Suppressor macrophage treated with lipopolysaccharide for 4 hours (primary cell): ENCODE measurements at places on chromosomes 5 and 9.
A peak's percentile ranks its signal among the peaks of the same experiment; 100 is the strongest.

- no peak for DNase-seq
These were observed 222.0 kb downstream of the WDR70 start for GRCh38 chr5:37601163-37601562.

DNA sequence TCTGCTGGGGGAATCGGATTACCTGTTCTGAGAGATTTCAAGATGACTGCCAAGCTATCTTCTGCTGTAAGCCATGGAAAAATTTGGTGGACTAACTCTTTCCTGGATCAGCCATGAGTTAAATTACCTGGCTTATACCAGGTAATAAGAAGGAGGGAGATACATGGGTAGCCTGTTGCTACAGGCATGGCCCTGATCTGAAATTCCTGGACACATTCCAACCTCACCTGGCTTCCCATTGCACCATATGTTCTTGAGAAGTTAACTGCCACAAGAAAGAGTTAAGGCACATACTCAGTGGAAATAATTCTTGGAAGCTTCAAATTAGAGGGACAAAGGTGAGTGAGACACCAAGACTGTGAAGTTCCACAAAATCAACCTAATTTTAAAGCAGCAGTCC lies 371.3 kb downstream of the ACTL7B start:
- DNase-seq: no peak

- DNase-seq: no peak
These were observed 65.6 kb downstream of the ANKRD55 start for GRCh38 chr5:56167519-56167918.

GRCh38 chr5:75510836-75511434 lies 494 bp downstream of the CERT1 start:
- DNase-seq: no peak

DNA sequence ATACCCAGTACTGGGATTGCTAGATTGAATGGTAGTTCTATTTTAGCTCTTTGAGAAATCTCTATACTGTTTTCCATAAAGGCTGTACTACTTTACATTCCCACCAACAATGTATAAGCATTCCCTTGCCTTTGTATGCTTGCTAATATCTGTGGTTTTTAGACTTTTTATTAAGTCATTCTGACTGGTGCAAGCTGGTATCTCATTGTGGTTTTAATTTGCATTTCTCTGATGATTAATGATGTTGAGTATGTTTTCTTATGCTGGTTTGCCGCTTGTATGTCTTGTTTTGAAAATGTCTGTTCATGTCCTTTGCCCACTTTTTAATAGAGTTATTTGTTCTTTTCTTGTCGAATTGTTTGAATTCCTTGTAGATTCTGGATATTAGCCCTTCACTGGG lies 512.7 kb upstream of the PAPPA start:
- DNase-seq: no peak

GRCh38 chr9:17926246-17926645 lies 347.4 kb downstream of the SH3GL2 start:
- no peak for DNase-seq

DNA sequence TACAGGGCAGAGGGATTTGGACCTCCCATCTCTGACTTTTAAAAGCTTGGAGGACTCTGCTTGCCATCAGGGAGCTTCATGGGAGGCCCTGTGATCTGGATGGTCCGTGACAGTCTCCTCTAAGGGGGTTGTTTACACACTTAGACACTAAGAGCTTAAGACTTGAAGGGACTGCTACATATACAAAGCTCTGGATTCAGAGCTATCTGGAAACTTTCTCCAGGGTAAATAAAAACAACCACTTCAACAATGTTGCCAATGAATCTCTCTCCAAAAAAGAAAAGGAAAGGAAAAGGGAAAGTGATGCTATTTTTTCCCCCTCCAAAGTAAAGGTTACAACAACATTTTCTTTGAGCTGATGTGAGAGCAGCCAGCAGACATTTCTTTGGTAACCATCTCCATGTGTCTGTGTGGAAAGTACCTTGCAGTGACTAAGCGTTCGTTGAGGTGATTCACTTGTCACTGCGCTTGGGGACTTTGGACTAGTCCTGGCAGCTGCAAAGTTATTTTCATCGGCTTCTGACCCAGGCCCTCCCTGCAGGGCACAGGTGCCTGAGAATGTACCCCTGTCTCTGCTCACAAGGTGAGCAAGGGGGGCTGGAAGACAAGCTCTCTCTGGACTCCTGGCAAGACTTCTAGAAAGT lies 262.1 kb upstream of the KLF4 start:
- peak; percentile 87 for DNase-seq

DNA sequence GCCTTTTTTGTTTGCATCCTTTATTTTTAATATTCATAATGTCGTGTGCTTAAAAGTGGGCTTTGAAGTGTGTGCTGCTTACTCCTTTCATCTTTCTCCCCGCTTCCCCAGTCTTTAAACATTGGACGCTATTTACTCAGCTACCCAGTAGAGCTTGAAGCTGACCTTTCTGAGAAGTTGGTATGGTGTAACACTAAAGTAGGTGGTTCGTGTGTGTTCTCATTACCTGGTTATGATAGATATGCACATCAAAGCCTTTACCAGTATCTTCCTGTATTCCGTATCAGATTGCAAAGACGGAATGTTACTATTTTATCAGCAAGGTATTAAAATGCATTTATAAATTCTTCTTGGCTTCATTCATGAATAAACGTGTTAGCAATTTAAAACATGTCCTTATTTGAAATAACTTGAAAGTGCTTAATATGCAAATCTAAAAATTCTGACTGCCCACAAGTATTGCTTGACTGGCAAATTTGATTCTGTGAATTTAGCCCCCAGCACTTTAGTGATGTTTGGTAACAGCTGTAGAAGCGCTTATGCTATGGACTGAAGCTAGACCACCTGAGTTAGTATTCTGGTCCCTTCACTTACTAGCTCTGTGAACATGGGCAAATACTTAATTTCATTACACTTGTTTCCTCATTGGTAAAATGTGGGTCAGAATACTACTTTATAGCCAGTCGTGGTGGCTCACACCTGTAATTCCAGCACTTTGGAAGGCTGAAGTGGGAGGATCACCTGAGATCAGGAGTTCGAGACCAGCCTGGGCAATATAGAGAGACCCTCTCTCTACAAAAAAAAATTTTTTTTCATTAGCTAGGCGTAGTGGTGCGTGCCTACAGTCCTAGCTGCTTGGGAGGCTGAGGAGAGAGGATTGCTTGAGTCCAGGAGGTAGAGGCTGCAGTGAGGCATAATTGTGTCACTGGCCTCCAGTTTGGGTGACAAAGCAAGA lies 1.7 kb downstream of the RRAGA start:
- no peak for DNase-seq

DNA sequence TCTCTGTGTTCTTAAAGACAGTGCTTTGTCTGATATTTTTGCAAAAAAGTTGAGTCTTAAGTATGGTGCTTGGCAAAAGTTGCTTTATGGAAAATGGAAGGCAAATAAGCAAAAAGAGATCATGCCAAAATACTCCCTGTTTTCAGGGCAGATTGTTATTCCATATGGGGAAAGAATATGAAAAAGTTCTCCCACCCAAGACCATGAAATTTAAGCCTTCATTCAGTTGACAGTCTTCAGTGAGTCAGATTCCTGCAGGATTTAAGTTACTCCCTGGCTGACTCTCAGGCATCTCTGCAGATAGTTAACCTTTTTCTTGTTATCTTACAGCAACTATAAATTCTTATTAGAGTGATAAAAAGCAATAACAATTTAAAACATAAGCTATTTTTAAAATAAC lies 601.6 kb downstream of the PDE4D start:
- DNase-seq: no peak
